ENCODE measurements at places on chromosomes 11 and 22.

GRCh38 chr11:45176996-45177395 is 30.6 kb downstream of the PRDM11 start:
- DNase-seq, result no peak

GRCh38 chr11:9057007-9057406 is 34.4 kb downstream of the SCUBE2 start:
- DNase-seq, result no peak

DNA sequence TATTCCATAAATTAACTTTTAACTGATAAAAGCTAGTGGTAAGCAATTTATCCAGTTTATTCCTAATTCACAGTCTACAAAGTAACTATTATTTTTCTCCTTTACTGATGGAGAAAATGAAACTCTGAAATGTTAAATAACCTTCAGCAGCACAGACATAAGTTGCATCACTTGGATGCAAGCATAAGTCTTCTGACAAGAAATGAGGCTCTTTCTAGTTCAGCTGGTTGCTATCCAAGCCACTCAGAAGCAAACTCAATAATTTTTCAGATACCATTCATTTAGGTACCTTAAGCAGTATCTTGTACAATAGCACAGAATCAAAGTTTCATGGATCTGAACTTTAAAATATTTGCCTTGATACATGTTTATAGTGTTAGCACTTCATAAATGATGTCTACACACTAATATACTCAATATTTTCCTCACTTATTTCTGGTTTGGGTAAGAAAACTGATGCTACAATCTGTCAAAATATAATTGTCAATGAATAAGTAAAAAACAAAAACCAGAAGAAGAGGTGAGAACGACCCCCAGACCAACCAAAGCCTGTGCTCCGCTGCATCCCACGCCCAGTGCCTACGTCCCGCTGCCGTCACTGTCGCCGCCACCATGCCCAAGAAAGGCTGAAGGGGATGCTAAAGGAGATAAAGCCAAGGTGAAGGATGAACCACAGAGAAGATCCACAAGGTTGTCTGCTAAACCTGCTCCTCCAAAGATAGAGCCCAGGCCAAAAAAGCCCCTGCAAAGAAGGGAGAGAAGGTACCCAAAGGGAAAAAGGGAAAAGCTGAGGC is 18.1 kb downstream of the FAM168A start:
- no peak for DNase-seq

GRCh38 chr11:65988791-65989592 is 13.0 kb downstream of the EIF1AD start:
- peak; percentile 96 for DNase-seq

GRCh38 chr11:39174196-39174595 is 2285.3 kb downstream of the LRRC4C start:
- DNase-seq, result no peak

- DNase-seq, result no peak
Observed at GRCh38 chr22:21837248-21837979, 30.0 kb downstream of the MAPK1 start.

- no peak for DNase-seq
Observed at GRCh38 chr11:1117992-1118391, 39.8 kb upstream of the MUC5AC start.

GRCh38 chr11:61983419-61983818 is 16.0 kb upstream of the FTH1 start:
- no peak for DNase-seq
